ENCODE measurements at places on chromosomes 12 and 14.

DNA sequence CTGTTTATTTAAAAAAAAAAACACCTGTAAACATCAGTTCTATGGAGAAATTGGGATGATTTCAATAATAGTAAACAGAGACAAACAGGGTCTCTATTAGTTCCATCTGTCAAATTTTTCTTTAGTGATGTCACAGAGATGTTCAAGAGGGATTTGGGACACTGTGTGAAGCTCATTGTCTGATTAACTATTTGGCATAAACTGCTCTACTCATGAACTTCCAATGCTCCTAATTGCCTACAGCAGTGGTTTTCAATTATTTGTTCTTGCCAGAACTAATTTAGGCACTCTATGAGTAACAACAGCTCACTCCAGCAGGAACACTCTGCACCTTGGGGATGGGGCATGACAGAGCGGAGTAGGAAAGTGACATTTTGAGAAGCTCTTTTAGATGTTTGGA is 250.1 kb upstream of the PRKD1 start:
- DNase-seq = no peak

DNA sequence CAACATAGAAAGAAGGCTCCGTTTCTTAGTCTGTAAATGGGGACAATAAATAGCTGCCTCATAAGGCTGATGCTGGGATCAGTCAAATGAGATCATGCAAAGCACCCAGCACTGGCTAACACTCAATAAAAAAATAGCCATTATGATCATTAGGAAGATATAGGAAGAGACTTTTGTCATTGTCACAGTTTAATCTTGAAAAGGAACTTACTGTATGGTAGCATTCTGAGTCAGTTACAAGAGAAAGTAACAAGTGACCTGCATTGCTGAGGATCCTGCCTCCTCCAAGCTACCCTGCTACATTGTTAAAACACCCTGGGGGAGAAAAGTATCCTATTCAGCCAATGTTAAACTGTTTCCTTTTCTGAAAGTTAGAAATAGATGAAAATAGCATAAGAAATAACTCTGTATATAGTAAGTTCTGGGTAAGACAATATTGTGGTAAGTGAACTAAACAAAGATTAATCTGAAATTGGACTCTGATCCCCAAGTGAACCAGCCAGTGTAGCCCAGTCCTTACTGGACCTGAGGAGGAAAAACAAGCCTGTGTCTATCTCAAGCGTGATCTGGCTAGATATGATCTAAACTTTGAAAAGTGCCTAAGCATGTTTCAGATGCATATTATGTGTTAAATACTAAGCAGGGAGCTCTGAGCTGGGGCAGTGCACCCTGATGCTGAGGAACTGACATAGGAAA is 3.6 kb upstream of the NUDT4 start:
- no peak for DNase-seq

GRCh38 chr12:56391721-56392120 is 29.1 kb upstream of the APOF start:
- DNase-seq = no peak

DNA sequence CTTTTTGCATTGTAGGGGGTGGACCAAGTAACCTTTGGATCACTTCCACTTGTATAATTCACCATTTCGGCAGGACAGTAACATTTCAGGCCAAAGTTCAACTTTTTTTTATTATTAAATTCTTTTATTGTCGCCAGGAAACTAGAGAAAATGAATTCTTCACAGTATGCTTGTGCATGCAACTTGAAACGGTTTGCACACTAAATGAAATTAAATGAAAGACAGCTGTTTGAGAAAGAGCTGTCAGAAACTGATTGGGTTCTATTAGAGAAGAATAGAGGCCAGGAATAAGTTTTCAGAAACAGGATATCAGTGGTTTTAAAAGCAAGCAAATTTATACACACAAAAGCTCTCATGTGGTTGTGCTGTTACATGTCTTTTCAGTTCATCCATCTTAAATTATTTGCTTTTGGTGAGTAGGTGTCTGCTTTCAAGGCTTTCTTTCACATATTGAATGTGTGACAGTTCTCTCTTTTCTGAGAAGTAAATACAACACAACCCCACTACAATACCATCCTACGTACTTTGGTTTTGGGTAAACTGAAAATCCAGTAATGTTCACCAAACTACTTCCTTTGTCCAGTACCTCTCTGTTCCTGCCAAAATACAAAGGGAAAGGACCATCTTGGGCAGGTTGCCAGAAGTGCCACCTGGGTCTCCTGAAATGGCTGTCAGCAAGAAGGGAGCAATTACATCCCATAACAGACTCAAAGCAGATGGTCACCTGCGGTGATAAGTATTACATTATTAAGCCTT is 291.7 kb downstream of the RAD51B start:
- DNase-seq = no peak

DNA sequence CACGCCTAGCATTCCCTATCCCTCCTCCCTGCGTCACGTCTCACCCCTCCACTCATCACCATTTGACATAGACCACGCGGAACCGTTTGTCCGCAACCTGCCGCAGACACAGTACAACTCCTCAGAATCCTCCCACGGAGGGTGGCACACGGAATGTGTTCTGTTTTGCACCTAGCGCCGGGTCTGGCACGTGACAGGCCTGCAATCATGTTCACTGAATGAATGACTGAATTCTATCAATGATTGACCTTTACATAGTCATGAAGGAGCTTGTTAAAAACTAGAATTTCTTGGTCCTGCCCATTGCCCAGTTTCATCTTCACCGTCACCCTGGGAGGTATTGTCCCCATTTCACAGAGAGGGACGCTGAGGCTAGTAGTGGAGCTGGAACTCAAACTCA is 4.7 kb downstream of the SLC6A12 start:
- no peak for DNase-seq

- no peak for DNase-seq
These were observed 194.3 kb downstream of the CAPZA3 start for GRCh38 chr12:18932211-18932610.

DNA sequence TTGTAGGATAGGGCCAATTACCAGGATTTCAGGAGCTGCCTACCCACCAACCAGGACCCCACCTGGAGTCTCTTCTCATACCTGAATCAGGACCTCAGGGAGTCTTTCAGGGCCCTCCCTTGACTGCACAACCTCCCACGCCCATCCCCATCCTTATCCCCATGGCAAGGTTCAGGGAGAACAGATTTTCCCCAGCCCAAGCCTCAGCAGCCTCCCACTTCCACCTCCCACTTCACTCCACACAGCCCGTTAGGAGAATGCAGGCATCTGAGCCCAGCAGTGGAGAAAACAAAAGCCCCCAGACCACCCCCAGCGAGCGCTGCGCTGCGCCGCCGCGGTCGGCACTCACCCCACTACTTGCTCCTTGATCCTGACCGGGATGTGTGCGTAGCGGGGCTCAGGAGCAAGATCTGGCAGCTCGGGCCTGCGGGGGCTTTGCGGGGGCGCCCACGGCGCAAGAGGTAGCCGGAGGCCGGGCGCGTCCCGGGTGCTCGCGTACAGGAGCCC is 1.4 kb downstream of the B4GALNT1 start:
- DNase-seq = no peak

DNA sequence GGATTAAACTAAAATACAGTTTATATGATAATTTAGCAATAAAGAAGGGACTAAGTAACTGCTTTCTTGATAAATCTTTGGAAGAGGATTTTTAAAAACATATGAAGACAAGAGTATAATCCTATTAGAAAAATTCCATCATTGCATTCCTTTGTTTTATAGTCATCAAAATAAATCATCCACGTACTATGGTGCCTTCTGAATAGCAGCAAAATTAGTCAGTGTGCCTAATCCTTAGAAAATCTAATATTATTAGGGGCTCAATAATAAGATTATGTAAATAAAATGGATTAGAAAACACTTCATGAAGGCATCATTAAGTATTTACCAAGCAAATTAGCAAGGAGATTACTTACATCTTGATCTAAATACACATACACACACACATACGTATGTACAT is 102.1 kb downstream of the KCNH5 start:
- DNase-seq = no peak

DNA sequence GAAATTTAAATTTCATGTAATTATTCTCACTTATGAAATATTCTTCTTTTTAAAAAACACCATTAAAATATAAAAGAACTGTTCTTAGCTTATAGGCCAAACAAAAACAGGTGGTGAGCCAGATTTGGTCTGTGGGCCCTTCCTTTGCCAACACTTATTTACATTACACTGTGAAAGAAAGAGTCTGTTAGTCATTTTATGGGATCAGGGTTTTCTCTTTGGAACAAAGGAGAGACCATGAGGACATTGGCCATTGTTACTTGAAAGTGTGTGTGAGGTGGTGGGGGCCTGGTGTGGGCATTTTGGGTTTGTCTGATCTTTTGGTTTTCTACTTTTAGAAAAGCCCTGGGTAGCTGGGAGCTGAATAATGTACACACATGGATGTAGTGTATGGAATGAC is 62.7 kb downstream of the TTC6 start:
- DNase-seq = no peak

DNA sequence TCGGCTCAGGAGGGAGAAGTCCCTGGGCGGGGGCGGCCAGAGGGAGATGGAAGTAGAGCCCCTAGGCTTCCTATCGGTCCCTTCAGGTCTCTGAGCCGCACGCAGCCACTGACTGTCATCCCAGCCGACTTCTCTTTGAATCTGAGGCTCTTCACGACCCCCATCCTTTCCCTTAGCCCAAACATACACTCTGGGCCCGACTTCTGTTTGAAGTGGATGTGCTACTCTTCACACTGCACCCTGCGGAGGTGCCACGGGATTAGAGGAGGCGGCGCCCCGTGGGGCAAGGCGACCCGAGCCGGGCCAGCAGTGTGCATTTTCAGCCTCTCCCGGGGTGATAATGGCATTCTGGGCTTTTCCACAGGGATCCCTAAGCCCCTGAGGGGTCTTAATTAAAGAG is 6.0 kb upstream of the DACT1 start:
- DNase-seq = no peak

- DNase-seq = no peak
These were observed 145.8 kb downstream of the CACNA1C start for GRCh38 chr12:2198542-2198941.

DNA sequence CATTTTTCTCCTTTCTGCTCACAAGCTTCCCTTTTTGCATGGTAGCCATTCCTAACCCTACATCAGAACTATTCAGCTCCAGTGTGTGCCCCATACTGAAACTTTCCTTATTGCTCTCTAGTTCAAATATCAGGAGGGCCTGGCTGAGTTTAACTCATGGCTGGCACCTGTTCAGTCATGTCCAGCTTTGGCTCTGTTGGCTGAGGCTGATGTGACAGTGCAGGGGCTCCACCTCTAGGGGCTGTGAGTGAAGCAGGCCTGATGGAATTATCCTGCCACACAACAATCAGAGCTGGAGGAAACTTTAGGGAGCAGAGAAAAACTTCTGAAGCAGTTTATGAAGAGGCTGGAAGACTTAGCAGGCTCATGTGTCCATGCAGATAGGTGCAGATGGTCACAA is 8.5 kb downstream of the COQ6 start:
- no peak for DNase-seq

DNA sequence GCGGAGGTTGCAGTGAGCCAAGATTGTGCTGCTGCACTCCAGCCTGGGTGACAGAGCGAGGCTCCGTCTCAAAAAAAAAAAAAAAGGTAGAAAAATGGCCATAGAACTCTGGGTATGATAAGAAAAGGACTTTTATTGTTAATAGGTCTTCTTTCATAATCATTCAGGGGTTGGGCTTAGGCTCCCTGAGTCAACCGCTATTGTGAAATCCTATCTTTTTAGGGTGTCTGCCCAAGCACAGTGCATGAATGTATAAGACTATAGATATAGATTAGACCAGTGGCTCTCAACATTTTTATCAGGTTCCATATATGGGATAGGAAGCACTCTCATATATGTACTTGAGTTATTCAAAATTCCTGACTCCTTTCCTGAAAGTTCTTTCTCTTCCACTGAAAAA is 48.7 kb upstream of the USP15 start:
- DNase-seq = no peak

DNA sequence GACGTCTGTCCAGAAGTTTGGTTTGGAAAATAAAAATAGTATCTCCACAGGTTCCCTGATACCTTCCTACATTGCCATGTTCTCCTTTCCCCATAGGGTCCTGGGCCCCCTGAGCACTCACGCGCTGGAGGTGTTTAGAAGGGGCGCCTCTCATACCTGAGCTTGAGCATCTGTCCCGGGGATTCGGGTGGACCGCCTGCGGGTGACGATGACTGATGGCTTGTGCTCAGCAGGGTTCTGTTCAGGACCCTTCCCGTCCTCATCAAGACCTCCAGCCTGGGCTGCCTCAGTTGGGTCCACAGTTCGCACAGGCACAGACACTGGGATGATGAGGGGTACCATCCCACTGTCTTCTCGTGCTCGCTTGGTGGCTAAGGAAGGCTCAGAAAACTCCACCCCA is 22.7 kb upstream of the PNMA1 start:
- no peak for DNase-seq

- no peak for DNase-seq
These were observed 3.2 kb upstream of the RFC5 start for GRCh38 chr12:118013283-118013682.

DNA sequence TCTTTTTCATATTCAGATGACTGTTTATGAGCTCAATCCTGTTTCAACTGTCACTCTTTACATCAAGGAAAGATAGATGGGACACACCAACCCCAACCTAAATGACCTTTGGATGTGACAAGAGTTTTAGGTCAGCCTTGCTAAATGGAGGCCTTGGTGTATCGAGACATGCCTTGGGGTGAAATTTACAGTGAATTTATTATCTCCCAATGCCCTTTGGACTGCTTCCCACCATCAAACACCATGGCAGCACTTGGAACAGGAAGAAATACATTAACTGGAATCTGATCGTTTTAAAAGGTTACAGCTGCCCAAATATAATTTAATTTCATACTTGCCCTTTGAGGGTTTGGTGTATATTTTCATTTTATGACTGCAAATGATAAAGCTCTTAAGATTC is 327.6 kb downstream of the SOX5 start:
- no peak for DNase-seq

- no peak for DNase-seq
These were observed 240.4 kb upstream of the FAR2 start for GRCh38 chr12:28908646-28909045.

DNA sequence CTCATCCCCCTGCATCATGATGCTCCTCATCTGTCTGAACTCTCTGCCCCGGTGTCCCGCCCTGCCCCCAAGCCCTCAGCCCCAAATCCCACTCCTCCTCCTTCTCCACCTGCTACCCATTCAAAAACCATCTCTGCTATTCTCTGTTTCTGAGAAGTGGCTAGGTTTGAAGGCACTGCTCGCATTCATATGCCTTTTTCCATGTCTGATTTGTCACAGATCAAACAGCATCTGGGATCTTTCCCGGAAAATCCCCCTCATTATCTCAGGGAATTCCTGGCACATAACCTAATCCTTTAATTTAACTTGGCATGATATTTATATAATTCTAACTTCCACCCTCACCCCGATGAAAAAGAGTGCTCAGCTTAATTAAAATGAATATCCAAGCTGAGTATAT is 3.3 kb upstream of the ADAM20 start:
- DNase-seq = no peak

GRCh38 chr12:124388679-124389137 is 93.8 kb downstream of the RFLNA start:
- DNase-seq = peak; percentile 11

DNA sequence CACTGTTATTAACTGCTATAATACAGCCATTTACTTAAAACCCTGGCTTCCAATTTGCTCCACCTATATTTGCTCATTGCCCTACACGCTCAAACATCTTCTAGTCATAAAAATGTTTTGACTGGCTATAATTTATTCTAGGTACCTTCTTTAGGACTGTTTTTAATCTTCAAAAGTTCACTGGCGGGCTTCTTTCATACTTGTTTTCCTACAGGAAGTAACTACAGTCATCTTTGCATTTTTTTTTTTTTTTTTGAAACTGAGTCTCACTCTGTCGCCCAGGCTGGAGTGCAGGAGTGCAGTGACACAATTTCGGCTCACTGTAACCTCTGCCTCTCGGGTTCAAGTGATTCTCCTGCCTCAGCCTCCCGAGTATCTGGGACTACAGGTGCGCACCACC is 32.5 kb downstream of the MPHOSPH9 start:
- DNase-seq = no peak
